Midbrain (tissue), 1 donor: ENCODE measurements at places on chromosomes 5 and 9.
A peak's percentile ranks its signal among the peaks of the same experiment; 100 is the strongest.

GRCh38 chr5:72451741-72452505 lies 55.3 kb downstream of the ZNF366 start:
- no peak for DNase-seq

DNA sequence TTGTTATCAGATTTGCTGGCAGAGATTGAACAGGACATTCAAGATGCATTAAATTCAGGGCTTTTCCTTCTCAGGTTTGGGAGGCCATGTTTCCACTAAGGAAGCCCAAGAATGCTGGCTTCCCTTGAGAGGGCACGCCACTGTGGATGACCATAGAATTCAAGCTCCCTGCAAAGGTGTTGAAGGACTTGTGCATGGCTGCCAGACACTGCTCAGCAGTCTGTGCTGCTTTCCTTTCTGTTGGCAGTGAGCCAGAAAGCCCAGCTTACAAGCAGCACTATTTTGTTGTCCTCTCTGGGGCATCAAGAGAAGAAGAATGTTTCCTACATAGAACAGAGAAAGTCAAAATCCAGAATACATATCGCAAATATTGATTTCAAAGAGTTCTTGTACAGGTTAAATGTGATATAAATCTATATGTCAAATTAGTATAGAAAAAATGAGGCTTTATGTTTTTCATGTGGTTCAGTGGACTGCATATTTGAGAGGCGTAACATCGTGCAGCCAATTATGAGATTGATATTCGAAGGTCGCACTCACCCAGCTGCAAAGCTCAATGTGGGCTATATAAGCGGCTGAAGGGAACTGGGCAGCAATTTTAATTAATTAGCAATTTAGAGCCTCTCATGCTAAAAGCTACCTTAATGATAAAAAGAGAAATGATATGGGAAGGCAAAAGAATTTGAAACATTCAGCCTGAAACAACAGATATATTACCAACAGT lies 103.1 kb upstream of the ISL1 start:
- peak; percentile 2 for DNase-seq

- no peak for DNase-seq
Observed at GRCh38 chr5:138951091-138951985, 76.2 kb upstream of the LRRTM2 start.

DNA sequence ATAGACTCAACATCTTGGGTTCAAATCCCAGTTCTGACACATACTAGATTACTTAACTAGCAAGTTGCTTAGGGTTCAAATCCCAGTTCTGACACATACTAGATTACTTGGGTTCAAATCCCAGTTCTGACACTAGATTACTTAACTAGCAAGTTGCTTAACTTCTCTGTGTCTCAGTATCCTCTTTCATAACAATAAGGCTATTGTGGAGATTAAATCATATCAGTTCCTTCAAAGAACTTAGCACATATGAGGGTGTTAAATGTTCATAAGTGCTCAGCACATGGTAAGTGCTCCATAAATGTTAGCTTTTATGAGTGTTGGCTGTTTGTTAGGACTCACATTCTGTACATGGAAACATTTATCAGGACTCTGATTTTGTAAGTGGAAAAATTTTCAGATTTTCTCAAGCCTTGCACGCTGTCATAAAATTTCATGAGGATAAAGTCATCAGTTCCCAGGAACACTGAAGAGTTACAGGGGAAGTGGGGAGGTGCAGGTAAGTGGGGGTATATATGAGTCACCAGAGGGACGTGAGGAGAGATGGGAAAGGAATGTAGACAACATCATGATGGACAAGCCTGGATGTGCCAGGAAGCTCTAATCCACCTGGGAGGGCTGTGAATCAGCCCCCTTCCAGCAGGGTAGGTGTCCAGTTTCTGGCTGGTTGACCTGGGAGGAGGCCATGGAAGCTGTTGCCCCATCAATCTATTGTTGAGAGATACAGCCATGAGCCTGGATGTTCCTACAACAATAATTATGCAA lies 532.2 kb upstream of the WWC1 start:
- no peak for DNase-seq

GRCh38 chr5:162990856-162991497 lies 446.4 kb upstream of the CCNG1 start:
- no peak for DNase-seq
